ENCODE measurements at places on chromosomes 13 and 19.

- no peak for DNase-seq
These were observed 748.2 kb upstream of the SLITRK5 start for GRCh38 chr13:86922936-86923335.

DNA sequence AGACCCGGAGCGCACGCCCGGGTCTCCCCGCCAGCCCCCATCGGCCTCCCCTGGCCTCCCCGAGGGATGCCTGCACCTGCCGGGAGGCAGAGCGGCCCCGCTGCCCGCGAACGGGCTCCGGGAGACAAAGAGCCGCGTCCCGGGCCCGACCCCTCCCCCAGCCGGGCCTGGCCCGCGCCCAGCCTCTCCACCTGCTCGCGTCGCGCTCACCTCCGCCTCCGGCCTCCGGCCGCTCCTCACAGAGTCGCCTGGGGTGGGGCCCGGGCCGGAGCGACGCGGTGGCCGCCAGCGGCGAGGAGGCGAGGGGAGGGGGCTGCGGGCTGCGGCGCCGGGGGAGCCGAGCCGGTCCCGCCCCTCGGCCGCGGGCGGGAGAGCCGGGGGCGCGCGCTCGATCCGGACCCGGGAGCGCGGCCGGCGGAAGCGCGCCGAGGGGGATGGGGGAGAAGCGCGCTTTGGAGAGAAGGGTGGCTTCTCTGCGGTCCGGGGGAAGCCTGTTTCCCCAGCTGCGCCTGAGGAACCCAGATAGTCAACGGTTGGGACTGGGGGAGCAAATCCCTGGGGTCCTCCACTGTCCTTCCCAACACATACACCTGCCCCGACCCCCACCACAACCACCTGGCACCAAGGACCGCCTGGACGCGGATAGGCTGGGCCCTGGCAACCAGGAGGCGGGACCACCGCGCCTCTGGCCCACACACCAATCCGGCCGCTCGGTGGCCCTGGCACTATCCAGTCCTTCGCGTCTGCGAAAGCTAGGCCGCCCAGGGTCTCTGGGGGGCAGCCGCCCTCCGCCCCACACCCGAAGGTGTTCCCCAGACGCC, at the start of gene PRR36:
PRR36 (minus strand) TSS at position 315 of the 821 bp plus-strand sequence. CDS start 701 bp downstream, outside the sequence.
- DNase-seq: peak; percentile 61

GRCh38 chr19:42407085-42407815, 17.2 kb upstream of the CNFN start:
- no peak for DNase-seq

DNA sequence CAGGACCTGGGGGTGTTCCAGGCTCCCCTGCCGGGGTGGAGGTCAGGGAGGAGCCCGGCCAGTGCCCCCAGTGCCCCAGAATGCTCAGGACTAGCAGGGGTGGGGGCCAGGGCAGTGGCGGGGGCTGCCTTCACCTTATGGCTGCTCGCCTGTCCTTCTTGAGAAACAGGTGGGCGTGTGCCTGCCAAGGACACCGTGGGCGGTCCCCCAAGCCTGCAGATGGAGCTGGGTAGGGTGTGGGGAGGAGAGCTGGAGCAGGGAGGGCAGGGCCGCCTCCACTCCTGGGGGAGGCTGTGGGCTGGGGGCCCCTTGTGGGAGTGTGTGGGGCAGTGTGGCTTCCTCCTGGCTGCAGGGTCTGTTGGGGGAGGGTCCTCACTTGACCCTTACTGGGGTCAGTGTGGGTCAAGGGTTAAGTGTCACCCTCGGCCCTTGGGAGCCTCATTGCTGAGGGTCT, 160.1 kb downstream of the KDM4B start:
- no peak for DNase-seq

DNA sequence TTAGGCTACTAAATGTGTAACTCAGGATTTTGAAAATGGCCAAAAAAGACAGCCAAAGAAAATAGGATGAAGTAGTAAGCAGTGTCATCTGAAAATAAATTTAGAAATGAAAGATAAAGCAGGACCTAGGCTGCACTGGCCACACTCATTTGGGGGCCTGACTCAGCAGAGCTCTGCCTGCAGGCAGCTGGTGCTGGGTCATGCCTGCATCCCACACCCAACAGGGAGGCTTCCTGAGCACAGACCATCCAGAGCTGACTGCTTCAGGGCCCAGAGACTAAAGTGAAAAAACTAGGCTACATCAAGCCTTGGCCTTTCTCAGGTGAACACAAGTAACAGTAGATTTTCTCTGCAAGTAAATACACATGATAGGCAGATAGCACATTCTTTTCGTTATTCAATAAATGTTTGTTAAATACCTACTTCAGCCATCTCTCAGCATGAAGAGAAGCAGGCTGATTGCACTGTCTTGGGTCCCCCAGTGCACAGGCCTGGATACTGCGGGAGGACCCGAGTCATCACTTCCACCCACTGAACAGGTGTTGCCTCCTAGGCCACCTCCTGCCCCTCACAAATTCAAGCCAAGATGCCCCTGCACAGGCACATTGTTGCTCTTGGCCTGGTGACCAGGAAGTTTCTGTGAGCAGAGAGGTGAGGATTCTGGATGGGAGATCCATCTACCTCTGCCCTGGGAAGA, 284.0 kb downstream of the OXGR1 start:
- DNase-seq: no peak

GRCh38 chr19:39518458-39518857, 3.5 kb downstream of the SELENOV start:
- no peak for DNase-seq
